T follicular helper cell (primary cell): ENCODE measurements at places on chromosomes 4 and X.

DNA sequence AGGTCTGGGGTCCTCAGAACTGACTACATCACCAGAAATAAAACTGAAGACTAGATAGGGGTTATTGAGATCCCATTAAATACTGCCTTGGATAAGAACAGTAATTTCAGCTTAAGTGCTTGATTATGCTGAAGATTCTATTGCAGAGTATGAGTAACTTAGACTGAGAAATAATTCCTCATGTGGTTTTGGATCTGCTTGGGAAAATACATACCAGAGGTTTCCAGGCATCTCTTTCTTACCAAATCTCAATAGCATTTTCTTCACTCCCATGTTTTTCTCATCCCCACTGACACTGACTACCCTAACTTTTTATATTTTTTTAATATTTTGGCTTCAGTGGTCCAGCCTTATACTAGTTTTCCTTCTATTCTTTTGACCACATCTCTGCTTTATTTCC lies 92.0 kb upstream of the TEX13D start:
- no peak for DNase-seq

- no peak for DNase-seq
Measured at GRCh38 chr4:135123632-135124031, 922.0 kb upstream of the PABPC4L start.

DNA sequence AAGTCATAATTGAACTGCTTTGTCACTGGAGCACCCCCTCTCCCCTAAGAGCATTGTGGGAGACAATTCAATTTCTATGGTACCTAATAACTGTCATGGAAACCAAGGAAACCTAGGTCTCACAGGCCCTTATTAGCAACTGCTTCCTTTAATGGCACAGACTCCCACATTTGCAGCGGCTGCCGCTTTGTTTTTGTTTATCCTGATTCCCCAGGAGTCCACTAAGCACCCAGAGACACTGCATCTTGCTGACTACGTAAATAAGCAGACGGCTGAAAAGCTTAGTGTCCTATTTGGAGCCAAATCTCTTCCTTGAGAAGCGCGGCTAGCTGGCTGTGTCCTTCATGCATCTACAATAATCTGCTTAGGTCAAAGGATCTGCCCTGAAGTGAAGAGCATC lies 494.4 kb downstream of the TMA16 start:
- DNase-seq: no peak

GRCh38 chr4:128770807-128771206 lies 38.7 kb upstream of the JADE1 start:
- no peak for DNase-seq

GRCh38 chr4:25280210-25280609 lies 32.4 kb upstream of the ZCCHC4 start:
- DNase-seq: no peak

GRCh38 chr4:87032884-87033533 lies 98.2 kb downstream of the AFF1 start:
- no peak for DNase-seq

- DNase-seq: no peak
Measured at GRCh38 chr4:24930151-24930550, 17.3 kb upstream of the CCDC149 start.

DNA sequence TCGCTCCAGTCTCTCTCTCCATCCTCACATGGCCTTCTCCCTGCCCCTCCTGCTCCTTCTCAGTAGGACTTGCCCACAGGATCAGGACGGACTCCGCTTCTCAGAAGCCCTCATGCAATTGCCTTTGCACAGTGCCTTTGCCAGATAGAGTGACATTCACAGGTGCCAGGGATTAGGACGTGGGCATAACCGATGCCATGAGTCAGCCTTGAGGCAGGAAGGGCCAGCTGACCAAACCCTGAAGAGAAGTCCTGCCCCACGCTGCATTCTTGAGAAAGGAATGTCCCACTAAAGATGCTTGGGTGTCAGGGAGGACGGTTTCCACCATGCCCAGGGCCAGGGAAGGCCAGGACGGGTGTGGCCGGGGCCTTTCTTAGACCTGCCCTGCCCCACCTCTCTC lies 6.6 kb upstream of the GRPEL1 start:
- no peak for DNase-seq

DNA sequence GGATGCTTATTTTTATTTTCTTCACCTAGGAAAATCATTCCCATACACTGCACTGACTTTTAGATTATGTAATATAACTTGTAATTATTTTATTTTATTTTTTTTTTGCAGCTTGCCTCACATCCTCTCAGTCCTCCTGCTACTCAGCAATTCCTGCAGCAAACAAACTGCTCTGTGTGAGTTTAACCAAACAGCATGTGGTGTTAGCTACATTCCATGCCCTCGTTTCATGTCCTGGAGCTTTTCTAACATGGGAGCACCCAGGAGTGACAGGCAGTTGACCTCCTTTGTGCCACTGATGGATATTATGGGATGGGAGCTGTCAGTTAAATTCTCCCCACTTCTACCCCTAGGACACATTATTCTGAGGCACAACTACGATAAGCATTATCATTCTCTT lies 24.8 kb downstream of the CXCL1 start:
- DNase-seq: no peak

DNA sequence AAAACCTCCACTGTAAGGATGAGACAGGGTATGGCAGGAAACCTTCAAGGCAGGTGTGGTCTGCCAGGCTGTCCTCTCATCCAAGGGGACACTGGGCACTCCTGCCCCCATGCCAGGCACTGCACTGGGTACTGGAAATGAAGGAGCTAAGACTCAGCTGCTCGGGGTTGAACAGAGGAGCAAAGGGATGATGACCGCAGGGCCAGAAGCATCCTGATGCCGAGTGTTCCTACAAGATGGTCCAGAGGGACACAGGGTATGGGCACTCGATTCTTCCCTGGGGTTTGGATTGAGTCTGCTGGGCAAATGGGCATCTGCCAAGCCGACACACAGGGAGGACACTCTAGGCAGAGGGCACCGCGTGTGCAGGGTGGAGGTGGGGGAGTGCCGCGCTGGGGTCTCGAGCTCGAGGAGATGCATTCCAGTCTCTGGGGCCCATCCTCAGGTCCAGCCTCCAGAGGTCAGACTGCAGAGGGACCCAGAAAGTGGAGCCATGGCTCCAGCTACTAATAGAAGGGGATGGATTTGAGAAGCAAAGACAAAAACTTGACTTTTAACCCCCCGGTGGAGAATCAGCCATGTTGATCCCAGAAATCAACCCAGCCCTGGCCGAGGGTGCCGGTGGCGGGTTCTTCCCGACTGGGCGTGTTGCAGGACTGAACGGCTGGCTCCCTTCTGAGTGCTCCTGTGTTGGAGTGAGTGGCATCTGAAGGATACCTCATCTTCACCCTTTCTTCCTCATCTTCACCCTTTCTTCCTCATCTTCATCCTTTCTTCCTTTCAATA lies 247.0 kb downstream of the AFAP1 start:
- no peak for DNase-seq

- no peak for DNase-seq
Measured at GRCh38 chrX:7926914-7927258, 327 bp downstream of the PNPLA4 start.

DNA sequence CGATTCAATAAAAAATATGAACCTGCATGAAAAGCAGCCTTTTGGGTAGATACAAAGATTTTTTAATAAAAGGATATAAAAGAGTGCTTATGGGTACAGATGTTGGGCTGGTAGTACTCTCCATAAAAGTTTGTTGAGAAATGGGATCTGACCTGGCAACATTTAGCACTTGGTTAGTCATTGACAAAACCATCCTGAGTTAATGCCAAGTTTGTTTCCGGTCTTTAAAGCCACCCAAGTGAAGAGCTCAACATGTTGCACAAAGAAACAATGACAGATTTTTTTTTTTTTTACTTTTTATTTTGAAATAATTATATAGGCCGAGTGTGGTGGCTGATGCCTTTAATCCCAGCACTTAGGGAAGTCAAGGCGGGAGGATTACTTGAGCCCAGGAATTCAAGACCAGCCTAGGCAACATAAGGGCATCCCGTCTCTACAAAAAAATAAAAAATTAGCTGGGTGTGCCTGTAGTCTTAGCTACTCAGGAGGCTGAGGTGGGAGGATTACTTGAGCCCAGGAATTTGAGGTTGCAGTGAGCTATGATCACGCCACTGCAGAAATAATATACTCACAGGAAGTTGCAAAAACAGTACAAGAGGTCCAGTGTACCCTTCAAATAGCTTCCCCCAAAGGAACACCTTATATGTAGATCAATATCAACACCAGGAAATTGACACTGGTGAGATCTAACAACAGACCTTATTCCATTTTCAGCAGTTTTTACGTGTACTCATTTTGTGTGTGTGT lies 16.6 kb downstream of the CHST7 start:
- DNase-seq: no peak

GRCh38 chr4:26682436-26682835 lies 98.6 kb downstream of the TBC1D19 start:
- no peak for DNase-seq

- no peak for DNase-seq
Measured at GRCh38 chrX:119687661-119688413, 5.1 kb downstream of the SEPTIN6 start.

- no peak for DNase-seq
Measured at GRCh38 chr4:152763796-152764195, 15.7 kb downstream of the TIGD4 start.

- no peak for DNase-seq
Measured at GRCh38 chrX:119089619-119090018, 16.8 kb downstream of the CT47C1 start.

DNA sequence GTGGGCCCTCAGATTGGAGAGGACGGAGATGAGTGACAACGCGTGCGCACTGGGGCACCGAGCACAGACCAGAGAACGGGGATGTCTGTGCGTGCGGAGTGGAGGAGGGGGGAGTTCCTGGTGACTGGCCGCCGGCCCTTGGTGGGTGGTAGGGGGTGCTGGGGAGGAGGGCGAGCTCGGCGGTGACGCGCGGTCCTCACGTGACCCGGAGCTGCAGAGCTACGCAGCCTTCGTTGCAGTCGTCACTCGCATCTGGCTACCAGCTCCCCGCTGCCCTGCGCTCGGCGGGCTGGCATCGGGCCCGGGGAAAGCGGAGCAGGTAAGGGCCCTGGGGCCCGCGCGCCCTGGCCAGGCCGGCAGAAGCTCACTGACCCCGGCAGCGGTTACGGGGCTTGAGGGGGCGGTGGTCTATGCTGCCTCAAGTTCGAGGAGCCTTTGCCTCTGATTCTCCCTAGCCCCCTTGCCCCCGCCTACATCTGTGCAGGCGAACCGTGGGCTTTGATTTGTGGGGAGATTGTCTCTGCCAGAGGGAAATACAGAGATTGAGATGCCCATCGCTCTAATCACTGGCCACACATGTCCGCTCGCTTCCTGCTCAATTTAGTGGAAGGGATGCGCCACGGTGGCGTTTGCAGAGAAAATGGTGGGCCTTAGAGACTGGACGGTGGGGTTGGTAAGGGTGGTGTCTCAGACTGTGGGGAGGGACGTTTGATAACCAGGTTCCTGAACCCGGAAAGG lies at the start of gene ARMCX4:
TSS of gene ARMCX4 (plus strand) at position 245 of the 738 bp plus-strand sequence. CDS start 3,134 bp downstream, outside the sequence.
- peak; percentile 30 for DNase-seq

DNA sequence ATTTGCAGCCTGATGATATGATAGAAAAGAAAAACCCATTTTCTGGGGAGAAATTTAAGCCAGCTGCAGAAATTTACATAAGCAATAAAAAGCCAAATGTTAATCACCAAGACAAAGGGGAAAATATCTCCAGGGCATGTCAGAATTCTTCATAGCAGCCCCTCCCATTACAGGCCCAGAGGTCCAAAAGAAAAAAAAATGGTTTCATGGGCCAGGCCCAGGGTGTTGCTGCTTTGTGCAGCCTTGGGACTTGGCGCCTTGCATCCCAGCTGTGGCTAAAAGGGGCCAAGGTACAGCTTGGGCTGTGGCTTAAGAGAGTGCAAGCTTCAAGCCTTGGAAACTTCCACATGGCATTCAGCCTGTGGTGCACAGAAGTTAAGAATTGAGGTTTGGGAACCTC lies 97.9 kb upstream of the CDX4 start:
- DNase-seq: no peak

DNA sequence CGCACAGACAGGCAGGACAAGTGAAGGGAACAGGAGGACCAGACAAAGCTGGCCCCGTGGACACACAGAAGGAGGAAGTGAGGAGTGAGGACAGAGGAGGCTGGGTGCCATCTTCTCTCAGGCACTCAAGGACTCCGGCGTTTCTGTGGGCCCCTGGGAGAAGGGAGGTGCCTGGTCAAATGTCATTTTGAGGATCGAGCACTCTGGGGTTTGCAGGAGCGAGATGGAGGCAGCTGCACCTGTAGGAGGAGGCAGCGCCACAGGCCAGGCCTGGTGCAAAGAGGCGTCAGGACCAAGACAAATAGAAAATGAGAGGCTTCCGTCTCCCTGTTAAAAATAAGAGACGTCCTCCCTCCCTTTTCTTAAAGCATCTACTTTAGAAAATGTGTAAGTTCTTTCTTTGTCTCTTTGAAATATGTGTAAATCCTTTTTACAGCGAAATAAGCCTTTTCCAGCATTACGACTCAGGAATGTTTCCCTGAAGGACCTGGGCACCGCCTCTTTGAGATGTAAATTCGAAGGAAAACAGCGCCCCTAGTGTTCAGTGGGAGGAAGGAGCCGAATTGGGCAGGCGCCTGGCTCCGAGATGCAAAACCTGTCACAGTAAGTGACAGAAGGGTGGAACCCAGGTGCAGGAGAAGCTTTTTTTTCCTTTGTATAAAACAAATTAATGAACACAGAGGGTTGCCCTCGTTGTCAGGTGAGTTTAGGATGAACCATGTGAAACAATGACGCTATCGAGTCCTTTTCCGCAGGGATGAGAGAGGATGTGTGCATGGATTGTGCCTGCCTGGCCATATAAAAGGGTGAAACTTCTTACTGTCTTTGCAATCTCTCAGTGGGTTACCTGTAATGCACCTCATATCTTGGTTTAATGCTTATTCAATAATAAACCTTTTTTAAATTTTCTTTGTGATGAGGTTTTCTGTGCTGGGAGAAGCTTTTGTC lies 1.4 kb upstream of the C4orf50 start:
- no peak for DNase-seq

DNA sequence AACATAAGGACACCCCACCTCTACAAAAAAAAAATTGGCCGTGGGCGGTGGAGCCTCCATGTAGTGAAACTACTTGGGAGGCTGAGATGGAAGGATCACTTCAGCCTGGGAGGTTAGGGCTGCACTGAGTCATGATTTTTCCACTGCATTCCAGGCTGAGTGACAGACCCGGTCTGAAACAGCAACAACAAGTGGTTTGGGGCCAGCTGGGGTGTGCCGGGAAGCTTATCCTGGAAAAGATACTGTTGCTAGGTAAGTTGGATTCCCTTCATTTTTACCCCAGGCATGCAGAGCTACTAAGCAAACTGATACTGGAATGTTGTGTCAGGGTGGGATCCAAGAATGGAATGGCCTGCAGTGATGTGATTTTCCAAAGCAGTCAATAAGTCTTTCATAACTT lies 57.0 kb downstream of the XAGE2 start:
- no peak for DNase-seq

- no peak for DNase-seq
Measured at GRCh38 chr4:125421547-125421946, 106.8 kb downstream of the FAT4 start.

- no peak for DNase-seq
Measured at GRCh38 chr4:85952972-85953650, 406.7 kb downstream of the MAPK10 start.
